ENCODE measurements at places on chromosomes 7 and 10.

DNA sequence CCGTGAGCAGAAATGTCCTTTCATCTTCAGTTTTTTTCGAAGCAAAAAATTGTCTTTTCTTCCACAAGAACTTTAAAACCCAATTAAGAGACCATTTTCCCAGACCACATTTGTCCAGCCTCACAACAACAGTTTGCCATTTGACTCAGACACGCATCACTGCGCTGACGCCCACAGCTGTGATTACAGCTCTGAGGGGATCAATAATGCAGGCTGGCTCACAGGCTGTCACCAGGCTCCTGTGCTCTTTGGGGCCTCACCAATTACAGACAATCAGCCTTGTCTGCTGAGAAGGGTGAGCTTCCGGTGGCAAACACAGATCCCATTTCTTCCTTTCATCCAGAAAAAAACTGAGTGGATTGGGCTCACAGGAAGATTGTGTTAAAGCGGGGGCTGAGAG lies 33.3 kb downstream of the DDC start:
- peak; percentile 35 for DNase-seq
- no peak overlapping the region for H3K27ac ChIP-seq
- no peaks in the 10 kb centered on the region for H3K36me3 ChIP-seq
- peaks cover 3% of the 10 kb centered on the region for H3K4me1 ChIP-seq
- peaks cover 2% of the 10 kb centered on the region for H3K27me3 ChIP-seq
- H3K4me3 ChIP-seq = no peak overlapping the region

DNA sequence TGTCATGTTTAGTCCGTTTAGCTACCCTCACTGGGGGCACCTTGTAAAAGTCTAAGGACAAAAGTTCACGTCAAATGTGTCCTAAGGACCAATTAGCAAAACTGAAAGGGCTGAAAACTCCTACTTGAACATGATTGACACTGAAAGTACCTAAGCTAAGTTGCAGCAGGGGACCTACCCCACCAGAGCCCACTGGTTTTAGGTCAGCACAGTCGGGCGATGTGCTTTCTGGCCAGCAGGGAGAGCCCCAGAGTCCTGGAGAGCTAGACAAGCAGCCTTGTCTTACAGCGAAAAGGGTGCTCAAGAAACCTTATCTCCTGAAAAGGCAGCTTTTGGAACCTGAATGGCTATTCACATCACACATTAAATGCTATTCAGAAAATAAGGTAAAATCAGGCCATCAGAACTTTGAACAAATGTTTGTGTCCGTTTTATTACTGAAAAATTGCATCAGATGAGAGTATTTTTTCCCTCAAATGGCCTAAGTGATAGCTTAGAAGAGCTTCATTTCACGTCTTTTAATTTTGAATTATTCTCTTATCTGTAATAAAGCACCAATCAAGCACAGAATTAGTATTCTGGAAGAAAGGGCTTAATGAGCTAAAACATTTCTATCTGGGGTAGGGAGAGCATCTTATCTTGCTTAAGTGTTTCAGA lies 52.2 kb upstream of the MKI67 start:
- no peaks in the 10 kb centered on the region for H3K4me1 ChIP-seq
- no peak overlapping the region for H3K27ac ChIP-seq
- H3K27me3 ChIP-seq = no peaks in the 10 kb centered on the region
- H3K4me3 ChIP-seq = no peak overlapping the region
- H3K36me3 ChIP-seq = no peaks in the 10 kb centered on the region

DNA sequence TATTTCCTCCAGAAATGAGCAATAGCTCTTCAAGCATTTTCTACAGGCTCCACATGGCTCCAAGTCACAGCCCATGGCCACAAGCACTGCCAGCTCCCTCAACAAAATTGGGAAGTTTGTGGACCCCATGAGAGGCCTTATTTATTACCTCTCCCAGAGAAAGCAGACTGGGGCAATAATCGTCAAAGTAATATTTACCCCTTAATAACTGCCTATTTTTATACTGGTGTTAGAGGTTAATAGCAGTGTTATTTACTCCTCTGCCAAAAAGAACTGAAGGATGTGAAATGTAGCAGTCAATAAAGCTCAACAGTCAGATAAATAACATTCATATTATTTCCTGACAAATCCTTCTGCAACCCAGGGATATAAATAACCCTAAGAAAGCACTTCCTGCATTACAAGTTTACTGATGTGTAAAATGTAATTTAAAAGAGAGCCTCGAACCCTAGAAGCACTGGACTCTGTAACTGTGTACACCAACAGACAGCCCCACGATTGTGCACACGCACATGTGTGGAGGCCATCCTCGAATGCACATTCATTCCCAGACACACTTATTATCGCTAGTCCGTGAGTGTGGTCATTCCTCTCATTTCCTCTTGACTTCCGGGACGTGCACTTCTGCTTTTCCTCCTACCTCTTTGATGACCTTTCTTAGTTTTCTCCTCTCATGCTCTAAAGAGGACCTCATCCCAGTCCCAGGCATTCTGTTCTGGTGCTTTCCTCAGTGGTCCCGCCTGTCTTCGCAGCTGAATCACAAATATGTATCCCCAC lies 157.4 kb downstream of the EVX1 start:
- no peak overlapping the region for H3K4me3 ChIP-seq
- no peak overlapping the region for H3K27ac ChIP-seq
- no peaks in the 10 kb centered on the region for H3K27me3 ChIP-seq
- no peak for DNase-seq

DNA sequence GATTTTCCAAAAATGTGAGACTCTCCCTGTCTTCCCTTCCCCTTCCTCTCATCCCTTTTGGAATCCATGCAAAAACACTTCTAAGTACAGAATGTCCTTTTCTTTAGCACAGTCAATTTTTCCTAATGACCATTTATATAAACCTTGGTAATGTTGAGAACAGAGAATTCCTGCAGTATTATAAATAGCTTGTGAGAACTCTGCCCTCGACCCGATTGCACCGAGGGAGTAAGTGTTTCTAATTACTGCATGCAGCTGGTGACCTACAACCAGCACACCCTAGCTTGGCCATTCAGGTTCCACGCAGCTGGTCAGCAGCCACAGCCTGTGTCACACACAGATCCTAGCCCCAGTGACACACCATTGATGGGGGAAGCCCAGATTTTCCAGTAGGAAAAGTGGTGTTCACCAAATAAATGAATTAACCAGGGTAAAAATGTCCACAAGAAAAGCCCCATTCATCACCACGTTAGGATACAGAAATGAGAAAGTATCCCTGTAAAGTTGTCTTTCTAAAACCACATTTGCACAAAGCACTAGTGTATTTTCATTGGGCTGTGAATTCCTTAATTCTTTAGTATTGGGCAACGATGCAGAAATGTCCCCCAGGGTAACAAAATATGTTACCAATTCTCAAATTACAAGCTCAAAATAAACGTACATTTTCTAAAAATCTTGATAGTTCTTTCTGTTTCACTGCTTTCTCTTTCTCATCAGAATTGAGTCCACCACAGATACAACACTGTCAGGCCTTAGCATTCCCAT lies 499.0 kb upstream of the KLF6 start:
- no peaks in the 10 kb centered on the region for H3K27me3 ChIP-seq
- peak overlapping the region; percentile 71 for H3K27ac ChIP-seq
- H3K4me3 ChIP-seq = no peak overlapping the region
- DNase-seq = peak; percentile 99
- H3K36me3 ChIP-seq = no peaks in the 10 kb centered on the region
- H3K4me1 ChIP-seq = peaks cover 37% of the 10 kb centered on the region

GRCh38 chr7:141053626-141054025 lies 20.2 kb upstream of the TMEM178B start:
- no peak for DNase-seq
- no peak overlapping the region for H3K4me3 ChIP-seq
- no peaks in the 10 kb centered on the region for H3K36me3 ChIP-seq
- H3K4me1 ChIP-seq = no peaks in the 10 kb centered on the region
- no peaks in the 10 kb centered on the region for H3K27me3 ChIP-seq

- no peaks in the 10 kb centered on the region for H3K27me3 ChIP-seq
- peak; percentile 12 for DNase-seq
- H3K4me1 ChIP-seq = peaks cover 5% of the 10 kb centered on the region
- no peak overlapping the region for H3K27ac ChIP-seq
Measured at GRCh38 chr7:38748056-38748610, 117.0 kb upstream of the AMPH start.

DNA sequence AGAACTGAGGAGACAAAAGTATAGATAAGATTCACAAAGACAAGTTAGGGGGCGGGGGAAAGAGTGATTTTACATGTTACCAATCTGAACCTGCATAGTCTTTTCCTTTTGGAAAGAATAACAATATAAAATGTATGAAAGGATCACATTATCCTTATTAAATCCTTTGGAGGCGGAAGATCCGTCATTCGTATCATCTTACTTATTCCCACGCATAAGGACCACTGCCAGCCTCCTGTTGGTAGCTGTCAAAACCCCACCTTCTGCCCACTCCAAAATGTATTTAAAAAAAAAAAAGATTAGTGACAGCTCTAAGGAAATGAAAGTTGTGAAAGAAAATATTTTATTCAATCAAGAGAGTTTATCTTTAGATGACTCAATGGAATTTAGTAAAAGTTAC lies 821.0 kb upstream of the CELF2 start:
- no peak overlapping the region for H3K4me3 ChIP-seq
- no peak for DNase-seq
- no peaks in the 10 kb centered on the region for H3K36me3 ChIP-seq
- H3K4me1 ChIP-seq = no peaks in the 10 kb centered on the region
- no peak overlapping the region for H3K27ac ChIP-seq

GRCh38 chr10:80771902-80772555 lies 234.3 kb downstream of the SH2D4B start:
- DNase-seq = no peak
- no peak overlapping the region for H3K27ac ChIP-seq
- no peak overlapping the region for H3K4me3 ChIP-seq

DNA sequence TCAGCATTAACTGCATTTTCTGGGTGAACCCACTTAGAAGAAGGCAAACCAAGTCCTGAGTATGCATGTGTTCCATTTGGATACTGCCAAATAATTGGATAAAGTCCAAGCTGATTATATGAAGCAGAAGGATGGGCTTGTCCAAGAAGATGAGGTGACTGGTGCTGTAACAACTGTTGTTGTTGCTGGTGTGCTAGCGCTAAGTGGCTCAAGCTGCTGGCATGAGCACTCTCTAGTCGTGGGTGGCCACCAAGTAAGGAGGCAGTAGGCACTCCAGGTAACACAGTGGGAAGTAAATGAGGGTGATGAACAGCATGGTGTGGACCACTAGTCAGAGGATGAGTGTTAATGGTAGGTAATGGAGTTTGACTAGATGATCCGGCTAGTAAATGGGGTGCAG lies 80.4 kb downstream of the NRBF2 start:
- peaks cover 6% of the 10 kb centered on the region for H3K36me3 ChIP-seq
- no peak for DNase-seq
- H3K4me1 ChIP-seq = peaks cover 13% of the 10 kb centered on the region
- H3K4me3 ChIP-seq = no peak overlapping the region
- no peaks in the 10 kb centered on the region for H3K27me3 ChIP-seq

DNA sequence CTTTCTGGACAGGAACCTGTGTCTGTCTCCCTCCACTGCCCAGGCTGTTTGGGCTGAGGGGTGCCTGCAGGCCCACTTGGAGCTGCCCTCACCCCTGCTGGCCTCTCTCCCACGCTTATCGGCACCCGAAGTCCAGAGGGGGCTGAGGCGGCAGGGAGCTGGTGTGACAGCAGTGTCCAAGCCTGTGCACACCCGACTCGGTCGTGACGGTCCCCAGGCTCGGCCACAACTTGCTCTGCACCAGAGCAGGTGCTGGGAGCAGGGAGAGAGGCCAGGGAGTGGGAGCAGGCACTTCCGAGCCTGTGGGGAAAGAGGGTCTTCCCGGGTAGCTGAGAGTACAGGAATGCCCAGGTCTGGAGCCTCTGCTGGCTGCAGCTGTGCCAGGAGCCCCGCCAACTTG lies 23.0 kb downstream of the INPP5F start:
- H3K27me3 ChIP-seq = no peaks in the 10 kb centered on the region
- DNase-seq = no peak
- no peak overlapping the region for H3K4me3 ChIP-seq
- H3K4me1 ChIP-seq = no peaks in the 10 kb centered on the region
- no peak overlapping the region for H3K27ac ChIP-seq

- DNase-seq = no peak
- no peaks in the 10 kb centered on the region for H3K27me3 ChIP-seq
- H3K4me1 ChIP-seq = peaks cover 15% of the 10 kb centered on the region
- peaks cover 22% of the 10 kb centered on the region for H3K36me3 ChIP-seq
Measured at GRCh38 chr7:135162382-135163001, 8.0 kb downstream of the CYREN start.

DNA sequence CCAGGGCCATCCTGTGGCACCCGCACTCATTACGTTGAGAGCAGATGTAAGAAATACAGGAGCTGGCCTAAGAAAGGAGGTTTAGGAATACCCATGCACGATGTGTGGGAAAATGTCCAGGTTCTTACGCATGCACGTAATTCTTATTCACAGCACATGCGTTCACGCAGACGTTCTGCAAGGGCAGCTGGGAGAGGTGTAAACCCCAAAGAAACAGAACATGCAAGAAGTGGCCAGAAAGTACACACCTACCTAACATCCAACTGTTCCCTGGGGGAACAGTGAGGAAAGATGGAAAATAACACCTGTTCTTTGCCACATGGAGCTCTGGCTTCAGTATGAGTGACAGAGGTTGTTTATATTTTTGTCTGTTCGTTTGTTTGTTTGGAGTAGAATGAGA lies 285.6 kb downstream of the PRPF18 start:
- no peak overlapping the region for H3K27ac ChIP-seq
- peaks cover 4% of the 10 kb centered on the region for H3K4me1 ChIP-seq
- no peaks in the 10 kb centered on the region for H3K36me3 ChIP-seq
- peak; percentile 28 for DNase-seq
- no peak overlapping the region for H3K4me3 ChIP-seq
- H3K27me3 ChIP-seq = no peaks in the 10 kb centered on the region

DNA sequence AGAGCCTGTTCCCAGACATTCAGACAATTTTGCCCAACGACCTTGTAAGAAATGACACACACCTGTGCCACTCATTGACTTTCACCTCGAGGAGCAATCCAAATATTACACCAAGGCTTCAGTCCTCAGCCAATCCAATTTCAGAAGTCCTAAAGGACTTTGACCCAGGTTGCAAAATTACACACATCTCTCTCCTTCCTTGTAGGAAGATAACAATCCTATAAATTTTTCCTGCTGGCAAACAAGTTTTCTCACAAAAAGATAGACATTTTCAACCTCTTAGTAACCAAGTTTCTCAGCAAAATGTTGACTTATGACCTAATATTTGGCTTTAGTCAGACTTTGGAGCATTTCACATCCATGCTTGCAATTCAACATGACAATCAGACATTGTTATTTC lies 745.0 kb downstream of the GRID1 start:
- DNase-seq = no peak
- no peaks in the 10 kb centered on the region for H3K4me1 ChIP-seq
- H3K27me3 ChIP-seq = no peaks in the 10 kb centered on the region

GRCh38 chr7:31044529-31044928 lies 7.6 kb upstream of the ADCYAP1R1 start:
- no peak for DNase-seq
- H3K27me3 ChIP-seq = no peaks in the 10 kb centered on the region
- no peaks in the 10 kb centered on the region for H3K36me3 ChIP-seq
- no peaks in the 10 kb centered on the region for H3K4me1 ChIP-seq
